M059J (cell line): ENCODE measurements at places on chromosomes 5 and 9.
A peak's percentile ranks its signal among the peaks of the same experiment; 100 is the strongest.

DNA sequence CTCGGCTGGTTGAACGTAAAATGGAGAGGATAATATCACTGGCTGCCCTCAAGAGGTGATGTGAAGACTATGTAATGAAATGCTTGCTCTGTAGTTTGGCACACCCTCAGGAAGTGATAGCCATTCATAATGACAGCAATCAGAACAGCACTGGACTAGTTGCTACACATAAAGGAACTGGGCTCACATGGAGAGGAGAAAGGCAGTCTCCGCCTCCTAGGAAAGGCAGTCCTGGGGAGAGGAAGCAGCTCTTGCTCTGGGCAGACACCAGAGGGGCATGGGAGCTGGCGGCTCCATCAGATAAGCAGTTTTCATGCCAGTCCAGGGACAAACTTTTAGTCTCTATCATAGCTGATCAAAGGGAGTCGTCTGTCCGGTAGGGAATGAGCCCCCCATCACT is 46.9 kb downstream of the ARHGEF37 start:
- DNase-seq, result no peak

- no peak for DNase-seq
Measured at GRCh38 chr9:70409800-70410199, 4.7 kb downstream of the KLF9 start.

DNA sequence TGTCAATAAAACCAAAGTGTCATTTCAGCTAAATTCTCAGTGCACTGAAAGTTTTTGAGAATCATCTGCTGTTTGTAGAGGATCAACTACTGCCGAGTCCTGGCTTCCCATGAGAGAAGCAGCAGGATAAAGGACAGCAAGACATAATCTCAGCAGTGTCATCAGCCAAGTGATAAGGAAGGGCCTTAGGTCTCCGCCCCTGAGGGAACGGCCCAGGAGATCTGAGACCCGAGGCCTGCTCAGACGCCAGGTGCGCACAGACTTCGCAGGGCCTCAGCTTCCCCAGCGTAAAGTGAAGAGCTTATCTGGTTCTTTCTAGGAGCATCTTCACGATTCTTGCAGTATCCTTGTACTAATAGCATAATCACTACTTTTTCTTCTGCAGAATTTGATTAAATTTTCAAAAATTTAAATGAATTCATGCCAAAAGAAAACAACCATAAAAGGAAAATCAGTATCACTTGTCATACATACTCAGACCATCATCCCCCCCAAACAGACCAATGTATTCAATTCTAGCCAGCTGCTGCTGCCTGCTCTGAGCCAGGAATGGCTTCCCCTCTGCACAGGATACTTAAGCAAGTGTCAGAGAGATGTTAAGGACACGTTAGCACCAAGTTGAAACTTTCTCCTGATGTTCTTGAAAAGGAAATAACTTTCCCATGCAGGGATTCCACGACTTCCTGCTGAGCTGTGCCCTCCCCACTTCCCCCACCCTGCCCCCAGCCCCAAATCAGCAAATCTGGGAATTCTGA is 2.2 kb downstream of the GFPT2 start:
- no peak for DNase-seq

- no peak for DNase-seq
Measured at GRCh38 chr9:125049212-125050049, 93.9 kb downstream of the SCAI start.

DNA sequence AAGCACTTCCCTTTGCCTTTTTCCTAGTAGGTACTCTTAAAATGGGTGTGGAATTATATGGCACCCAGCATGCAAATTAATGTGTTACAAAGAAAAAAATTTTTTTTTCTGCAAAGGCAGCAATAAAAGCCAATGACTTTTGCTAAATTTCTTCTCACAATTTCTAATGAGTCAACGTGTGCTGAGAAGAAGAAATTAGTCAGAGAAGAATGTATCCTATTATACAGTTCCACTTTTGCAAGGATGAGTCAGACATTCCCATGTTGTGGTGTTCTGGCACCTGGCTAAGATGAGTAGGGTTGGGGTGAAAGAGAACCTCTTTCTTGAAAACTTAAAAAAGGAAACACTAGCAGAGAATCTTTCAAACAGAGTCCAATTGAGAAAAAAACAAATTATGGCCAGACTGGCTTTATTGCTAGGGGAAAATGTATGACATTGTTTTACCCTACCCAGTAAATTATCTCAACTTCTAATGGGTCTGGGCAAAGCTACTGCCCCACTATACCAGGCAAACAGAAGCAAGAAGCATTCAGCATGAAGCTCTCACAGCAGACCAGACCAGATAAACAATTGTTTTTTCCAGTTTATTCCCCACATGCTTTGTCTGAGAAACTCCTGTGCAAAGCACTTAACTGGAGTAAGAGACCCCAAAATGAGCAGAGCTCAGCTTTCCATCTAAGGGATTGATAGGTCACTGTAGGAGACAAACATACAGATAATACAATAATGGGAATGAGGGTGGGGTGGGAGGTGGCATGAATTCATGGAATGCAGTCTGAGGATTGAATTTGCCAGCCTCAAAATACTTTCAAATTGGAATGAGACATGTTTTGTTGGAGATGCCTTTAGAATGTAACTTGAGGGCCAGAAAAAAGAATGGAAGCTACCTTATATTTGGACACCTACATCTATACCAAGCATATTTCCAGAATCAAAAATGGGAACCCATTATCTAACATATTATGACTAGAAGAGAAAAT is 220.8 kb upstream of the RFX3 start:
- DNase-seq, result peak; percentile 98

GRCh38 chr5:57538341-57538955 is 55.8 kb upstream of the ACTBL2 start:
- peak; percentile 95 for DNase-seq
